Effector CD4-positive, alpha-beta T cell (primary cell): ENCODE measurements at places on chromosomes 3 and 15.

GRCh38 chr15:58249646-58250312 is 111.6 kb downstream of the AQP9 start:
- no peak for DNase-seq

GRCh38 chr3:174436367-174436766 is 422.8 kb upstream of the NAALADL2 start:
- no peak for DNase-seq

DNA sequence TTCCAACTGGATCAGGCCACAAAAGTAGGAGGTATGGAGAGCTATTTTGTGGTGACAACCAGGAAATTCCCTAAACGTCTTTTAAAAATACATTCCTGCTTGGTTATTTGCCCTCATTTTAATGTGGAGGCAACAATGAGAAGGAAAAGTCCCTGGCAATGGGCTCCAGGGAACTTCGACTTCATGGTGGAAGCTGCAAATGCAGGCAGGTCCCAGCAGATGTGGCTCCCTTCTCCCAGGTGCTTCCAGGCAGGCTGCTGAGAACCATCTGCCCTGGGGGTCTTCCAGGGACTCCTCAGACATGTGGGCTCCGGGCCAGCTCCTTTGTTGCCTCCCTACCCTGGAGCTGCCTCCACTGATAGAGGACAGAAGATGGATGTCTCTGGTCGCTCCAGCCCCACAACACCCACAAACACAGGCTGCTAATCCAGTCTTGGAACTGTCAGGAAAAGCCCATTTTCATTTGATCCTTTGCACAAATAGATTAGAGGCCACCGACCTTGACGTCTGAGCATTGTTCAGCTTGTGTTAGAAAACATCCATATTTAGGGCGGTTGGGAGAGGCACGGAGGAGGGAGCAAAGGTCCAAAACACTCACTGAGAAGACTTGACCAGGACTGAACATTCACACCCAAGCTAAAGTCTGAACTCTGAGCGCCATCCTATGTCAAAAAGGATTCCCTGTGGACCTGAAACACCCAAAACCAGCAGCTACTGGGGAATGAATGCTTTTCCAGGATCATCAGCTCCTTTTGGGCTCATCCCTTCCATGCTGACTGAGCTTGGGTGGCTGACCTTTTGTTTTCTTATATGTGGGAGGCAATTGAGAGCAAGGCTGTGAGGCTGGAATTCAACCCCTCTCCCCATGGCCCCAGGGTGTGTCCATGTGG is 30.2 kb upstream of the SLCO2A1 start:
- DNase-seq = no peak

- DNase-seq = no peak
Observed at GRCh38 chr3:10597733-10598132, 92.3 kb upstream of the ATP2B2 start.

GRCh38 chr3:36212251-36212650 is 168.1 kb upstream of the STAC start:
- DNase-seq = no peak

GRCh38 chr3:11157421-11157820 is 3.1 kb downstream of the HRH1 start:
- DNase-seq = no peak

DNA sequence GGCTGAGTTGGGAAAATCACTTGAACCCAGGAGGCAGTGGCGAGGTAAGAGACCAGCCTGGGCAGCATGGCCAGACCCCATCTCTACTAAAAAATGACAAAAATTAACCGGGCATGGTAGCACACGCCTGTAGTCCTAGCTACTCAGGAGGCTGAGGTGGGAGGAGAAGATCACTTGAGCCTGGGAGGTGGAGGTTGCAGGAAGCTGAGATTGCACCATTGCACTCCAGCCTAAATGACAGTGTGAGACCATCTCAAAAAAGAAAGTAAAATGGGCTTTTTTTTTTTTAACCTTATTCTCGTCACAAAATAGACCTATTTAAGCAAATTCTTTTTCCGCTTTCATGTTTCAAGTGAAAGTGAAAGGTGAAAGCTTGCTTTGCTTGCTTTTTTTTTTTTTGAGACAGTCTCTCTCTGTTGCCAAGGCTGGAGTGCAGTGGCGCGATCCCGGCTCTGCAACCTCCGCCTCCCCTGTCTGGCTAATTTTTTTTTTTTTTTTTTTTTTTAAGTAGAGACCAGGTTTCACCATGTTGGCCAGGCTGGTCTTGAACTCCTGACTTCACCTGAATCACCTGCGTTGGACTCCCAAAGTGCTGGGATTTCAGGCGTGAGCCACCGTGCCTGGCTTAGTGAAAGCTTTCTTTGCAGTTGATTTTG is 3.6 kb downstream of the PDIA3 start:
- peak; percentile 14 for DNase-seq

GRCh38 chr3:13223574-13224237 is 150.5 kb upstream of the IQSEC1 start:
- no peak for DNase-seq

DNA sequence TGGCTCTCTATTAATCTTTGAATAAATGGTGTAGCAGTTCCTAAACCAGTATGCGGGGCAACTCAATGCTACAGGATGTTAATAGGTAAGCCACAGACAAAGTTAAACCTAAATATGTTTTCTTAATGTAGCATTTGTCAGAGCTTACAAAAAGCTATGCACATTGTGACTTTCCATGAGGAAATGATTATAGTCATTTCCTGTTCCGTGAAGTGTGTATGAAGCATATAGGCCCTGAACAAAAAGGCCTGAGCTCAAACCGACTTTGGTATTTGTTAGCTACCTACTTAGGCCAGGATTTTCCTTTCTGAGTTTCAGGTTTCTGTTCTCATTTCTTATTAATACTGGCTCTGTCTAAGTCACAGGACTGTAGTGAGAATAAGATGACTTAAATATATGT is 14.2 kb downstream of the ZNF80 start:
- no peak for DNase-seq

DNA sequence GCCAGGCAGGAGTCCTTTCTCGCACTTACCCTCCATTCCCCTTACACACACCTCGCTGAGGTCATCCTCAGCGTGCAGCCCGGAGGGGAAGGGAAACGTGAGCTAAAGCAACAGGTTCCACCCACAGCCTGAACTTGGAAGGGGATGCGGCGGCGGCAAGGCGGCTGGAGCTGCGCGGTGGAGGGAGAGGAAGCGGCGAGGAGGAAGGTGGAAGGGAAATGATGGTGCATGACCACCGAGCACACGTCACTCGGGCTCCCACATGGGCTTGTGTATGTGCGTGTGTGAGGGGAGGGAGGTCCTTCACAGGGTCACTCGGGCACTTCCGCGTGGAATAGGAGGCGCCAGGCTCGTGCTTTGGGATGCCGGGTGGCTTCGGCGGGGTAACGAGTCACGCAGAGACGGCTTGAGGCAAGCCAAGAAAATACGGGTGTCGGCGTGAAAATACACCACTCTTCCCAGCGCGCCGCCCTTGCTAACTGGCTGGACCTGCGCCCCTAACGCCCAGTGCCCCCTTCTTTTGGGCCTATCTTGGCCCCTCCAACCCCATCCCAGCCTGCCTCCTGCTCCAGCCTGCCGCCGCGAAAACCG is 225.5 kb upstream of the IL12A start:
- no peak for DNase-seq

DNA sequence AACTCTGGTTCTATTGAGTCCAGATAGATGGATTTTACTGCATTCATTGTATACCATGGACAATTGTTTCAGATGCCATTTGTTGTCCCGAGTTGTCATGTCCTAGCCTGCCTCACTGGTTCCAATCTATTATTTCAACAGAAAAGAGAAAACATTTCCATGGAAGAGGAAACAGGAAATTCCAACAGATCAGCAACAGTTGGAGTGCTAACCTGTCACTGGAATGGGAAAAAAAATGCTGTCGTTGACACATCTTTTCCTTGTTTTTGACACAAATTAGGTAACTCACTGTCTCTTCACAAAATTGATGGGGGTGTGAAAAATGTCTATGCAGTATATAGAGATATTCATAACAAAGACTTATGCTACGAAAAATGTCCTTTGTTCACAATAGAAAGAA is 432.0 kb upstream of the TBL1XR1 start:
- DNase-seq = no peak

DNA sequence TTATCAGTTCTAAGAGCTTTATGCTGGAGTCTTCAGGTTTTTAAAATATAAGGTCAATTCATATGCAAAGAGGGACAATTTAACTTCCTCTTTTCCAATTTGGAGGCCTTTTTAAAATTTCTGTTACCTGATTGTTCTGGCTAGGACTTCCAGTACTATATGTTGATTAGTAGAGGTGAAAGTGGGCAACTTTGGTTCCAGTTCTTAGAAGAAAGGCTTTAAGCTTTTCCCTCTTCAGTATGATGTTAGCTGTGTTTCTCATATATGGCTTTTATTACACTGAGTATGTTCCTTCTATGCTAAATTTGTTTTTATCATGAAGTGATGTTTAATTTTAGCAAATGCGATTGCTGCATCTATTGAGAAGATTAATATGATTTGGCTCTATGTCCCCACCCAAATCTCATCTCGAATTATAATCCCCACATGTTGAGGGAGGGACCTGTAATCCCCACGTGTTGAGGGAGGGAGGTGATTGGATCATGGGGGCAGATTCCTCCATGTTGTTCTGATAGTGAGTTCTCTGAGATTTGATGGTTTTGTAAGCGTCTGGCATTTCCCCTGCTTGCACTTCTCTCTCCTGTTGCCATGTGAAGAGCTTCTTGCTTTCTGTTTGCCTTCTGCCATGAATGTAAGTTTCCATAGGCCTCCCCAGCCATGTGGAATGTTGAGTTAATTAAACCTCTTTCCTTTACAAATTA is 33.8 kb downstream of the FAIM start:
- no peak for DNase-seq
